ENCODE measurements at places on chromosomes 2 and 18.

DNA sequence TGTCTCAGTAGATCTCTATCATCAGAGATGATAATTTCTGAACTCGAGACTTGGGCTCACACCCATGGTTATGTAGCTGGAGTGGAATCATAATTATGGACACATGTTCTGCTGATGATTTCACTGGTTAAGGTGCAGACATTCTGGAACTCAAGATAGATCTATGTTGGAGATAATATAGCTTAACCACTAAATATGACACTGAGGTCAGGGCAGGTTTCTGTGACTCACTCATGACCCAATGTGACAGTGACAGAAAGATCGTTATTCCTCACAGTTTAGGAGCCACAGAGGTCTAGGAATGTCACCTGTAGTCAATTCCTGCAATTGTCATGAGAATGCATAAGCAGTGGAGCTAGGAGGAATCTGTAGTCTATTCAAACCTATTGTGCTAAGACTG lies 828.6 kb downstream of the TRIB2 start:
- no peak for DNase-seq

- DNase-seq, result no peak
Observed at GRCh38 chr2:151277067-151277466, 12.4 kb downstream of the NMI start.

GRCh38 chr2:6083136-6083535 lies 391.0 kb downstream of the SOX11 start:
- no peak for DNase-seq

GRCh38 chr2:138087751-138088593 lies 123.7 kb downstream of the HNMT start:
- DNase-seq, result no peak

GRCh38 chr2:64338910-64339500 lies 115.0 kb upstream of the LGALSL start:
- no peak for DNase-seq

- DNase-seq, result no peak
Observed at GRCh38 chr18:66971960-66972359, 368.1 kb upstream of the CDH19 start.

- no peak for DNase-seq
Observed at GRCh38 chr2:179340678-179341077, 76.0 kb upstream of the SESTD1 start.

DNA sequence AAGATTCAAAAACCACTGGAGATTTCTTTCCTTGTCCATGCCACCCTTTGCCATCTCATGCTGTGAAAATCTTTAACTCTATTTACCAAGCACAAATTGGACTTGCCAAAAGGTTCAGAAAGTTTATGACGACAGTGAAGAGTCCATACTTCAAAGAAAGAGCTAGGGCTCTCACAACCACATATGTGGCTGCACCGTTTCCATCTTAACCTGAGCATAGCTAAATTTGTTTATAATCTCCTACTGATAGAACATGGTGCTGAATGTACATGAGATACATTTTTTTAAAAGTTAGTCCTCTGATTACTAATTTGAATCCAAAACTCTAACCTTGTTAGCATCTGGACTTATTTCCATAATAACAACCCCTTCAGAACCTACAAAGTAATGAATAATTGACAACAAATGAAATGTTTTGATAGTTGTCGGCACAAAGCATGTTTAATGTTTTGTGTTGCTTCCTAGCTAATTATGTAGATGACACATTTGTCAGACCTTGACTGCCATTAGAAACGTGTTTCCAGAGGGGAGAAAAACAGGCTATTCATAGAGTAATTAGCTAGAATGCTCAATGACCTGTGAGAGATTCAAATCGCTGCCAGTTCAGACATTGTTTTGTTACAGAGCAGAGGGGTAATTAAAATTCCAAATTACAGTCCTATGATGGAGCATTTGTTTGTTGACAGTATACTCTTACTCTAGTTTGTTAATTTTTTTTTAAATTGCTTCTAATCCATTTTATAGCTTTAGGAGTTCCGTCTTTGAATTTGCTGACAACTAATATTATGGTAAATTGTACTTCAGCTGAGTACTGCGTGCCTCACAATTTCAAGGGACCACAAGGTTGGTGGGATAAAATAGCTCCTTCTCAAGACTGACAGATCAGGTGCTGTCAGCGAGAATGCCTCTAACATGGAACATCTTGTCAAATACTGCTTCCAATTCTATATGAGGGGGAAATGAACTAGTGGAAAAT lies 31.8 kb downstream of the ARHGAP15 start:
- no peak for DNase-seq

- no peak for DNase-seq
Observed at GRCh38 chr2:241695651-241696050, 6.2 kb upstream of the ING5 start.

DNA sequence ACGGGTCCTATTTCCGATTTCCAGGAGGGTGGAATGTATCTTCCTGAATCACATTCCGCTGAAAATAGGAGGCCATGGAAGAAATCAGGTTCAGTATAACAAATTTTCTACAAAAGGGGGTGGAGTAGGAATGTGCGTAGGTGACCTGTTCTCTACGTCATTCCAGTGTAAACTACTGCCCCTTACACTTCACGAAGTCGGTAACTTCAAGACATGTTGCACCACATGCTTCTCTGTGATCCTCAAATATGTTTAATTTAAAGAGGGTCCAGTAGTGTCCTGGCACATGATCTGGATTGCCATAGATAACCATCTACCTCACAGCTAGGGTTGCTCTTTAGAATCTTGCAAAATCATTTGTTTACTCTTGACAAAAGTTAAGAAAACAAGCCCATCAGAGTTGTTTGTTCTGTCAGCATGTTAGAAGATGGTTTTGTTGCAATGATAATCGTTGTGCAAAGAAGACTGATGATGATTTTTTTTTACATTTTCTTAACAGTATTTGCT lies 7.5 kb upstream of the CPS1 start:
- DNase-seq, result no peak

- DNase-seq, result no peak
Observed at GRCh38 chr18:49486606-49486952, 455 bp downstream of the C18orf32 start.

Data from lower lobe of right lung (tissue), 2 donors.